ENCODE measurements at places on chromosomes 6 and 20. TPM values are rescaled to one million over a fixed set of nuclear protein-coding genes. Genes with fewer than 3 reads are reported as not detected.

GRCh38 chr20:23477223-23477622, 13.7 kb upstream of the CST8 start:
- DNase-seq, result no peak

GRCh38 chr6:6315660-6316059, 4.8 kb downstream of the F13A1 start:
- no peak for DNase-seq

GRCh38 chr20:9808166-9808565, 30.7 kb downstream of the PAK5 start:
- no peak for DNase-seq

DNA sequence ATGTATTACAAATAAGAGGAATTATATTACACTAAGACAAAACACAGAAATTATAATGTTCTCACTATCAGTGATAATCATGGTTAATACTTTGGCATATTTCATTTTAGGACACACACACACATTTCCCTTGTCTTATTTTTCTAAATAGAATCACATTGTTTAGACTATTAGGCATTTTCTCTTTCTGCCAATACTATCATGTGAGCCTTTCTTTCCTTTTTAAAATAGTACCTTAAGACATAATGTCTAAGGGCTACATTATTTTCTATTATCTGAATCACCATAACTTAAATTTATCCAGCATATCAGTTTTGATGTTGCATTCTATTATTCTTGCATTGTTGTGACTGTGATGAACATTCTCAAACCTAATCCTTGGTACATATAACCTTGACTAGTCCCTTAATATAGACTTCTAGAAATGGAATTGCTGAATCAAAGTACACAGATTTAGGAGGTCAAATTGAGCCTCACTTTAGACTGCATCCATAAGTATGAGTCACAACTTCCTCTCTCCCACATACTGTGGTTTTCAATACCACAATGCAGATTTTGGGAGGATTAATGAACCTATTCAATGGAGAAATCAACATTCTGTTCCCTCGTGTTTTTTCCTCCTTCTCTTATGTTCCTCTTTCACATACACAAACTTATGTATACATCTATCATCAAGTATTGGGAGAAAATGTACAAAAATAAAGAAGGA, 212.6 kb downstream of the MOXD1 start:
- no peak for DNase-seq

- DNase-seq, result no peak
Observed at GRCh38 chr20:31707994-31708735, 14.5 kb downstream of the BCL2L1 start.

DNA sequence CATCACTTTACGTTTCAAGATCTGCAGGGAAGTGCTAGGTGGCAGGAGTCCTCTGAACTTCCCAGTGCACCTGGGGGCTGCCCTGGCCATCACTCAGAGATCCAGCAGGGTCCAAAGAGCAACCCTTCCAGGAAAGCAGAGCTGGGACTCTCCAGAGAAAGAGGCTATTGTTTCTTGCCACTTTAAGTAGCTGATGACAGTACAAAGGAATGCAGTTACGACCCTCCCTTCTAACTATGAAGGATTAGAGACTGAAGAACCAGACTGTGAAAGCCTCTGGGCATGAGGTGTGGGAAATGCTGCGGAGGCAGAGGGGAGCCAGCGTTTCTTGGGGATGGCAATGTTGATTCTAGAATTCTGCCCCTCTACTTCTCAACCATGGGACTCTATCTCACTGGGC, 189.1 kb upstream of the SUPT3H start:
- no peak for DNase-seq

- DNase-seq, result no peak
Observed at GRCh38 chr6:142055219-142055618, 77.5 kb upstream of the GJE1 start.

DNA sequence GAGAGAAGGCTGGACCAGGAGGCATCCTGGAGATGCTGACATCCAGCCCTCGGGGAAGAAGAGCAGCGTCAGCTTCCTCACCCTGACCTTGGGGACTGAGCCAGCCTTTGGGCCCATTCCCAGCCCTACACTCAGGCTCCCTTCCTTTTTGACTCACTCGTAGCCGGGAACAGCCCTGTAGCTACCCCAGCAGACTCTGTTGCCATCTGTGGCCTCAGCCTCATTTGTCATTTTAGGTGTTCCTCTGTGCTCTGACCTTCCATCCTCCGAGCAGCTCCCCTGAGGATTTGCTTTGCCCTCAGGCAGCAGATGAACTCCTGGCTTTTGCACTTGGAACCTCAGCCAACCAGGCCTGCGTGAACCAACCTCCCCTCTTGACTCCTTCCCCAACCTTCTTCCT, 67.5 kb downstream of the ELOVL2 start:
- no peak for DNase-seq

Gene BTNL2
- polyA plus RNA-seq, result 1.9 TPM

Gene BANF2
- not detected for polyA plus RNA-seq

Measured in renal cortex interstitium (tissue), 15 donors.